ENCODE measurements at places on chromosomes 6 and 20. TPM values are rescaled to one million over a fixed set of nuclear protein-coding genes. Genes with fewer than 3 reads are reported as not detected.

- DNase-seq: no peak
Measured at GRCh38 chr6:33201935-33202334, 1.3 kb downstream of the SLC39A7 start.

DNA sequence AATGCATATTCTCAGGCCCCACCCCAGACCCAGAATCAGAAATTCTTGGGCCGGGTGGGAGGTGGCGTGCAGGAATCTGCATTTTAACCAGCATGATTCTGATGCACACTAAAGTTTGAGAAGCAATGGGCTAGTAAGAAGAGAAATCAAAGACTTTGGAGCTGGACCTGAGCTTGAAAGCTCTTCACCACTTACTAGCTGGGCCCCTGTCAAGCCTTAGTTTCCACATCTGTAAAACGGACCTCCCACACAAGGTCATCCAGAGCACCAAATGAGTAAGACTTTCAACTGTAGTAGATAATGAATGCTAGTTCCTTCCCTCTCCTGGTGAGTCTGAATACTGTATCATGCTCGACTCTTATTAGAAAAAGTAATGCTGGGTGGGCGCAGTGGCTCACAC is 87.0 kb downstream of the TBC1D7 start:
- DNase-seq: no peak

DNA sequence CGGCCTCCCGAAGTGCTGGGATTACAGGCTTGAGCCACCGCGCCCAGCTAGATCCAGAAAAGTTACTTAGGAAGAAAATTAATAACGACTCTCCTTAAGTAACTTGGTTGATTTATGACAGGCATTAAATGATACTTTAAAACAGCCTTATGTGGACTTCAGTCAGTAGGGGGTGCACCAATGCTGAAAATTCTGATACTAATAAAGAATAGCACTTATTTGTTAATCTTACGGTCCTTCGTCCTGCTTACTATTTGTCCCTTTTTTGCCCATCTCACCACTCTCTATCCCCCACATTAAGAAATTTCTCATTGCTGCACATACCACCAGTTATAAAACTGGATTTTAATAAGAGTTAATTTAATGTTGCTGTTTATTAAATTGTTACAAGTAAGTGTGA is 12.7 kb upstream of the PRELID3B start:
- no peak for DNase-seq

FHL5 gene
- 25.9 TPM for total RNA-seq

GRCh38 chr20:60506061-60506460 is 547.8 kb downstream of the CDH26 start:
- no peak for DNase-seq
